Caki2 (cell line): ENCODE measurements at places on chromosomes 4 and X.

- DNase-seq = no peak
Observed at GRCh38 chrX:94662689-94663088, 988.7 kb downstream of the FAM133A start.

- DNase-seq = no peak
Observed at GRCh38 chr4:34417160-34417559, 1827.2 kb downstream of the ARAP2 start.

GRCh38 chrX:112043997-112044396 lies 38.6 kb downstream of the TRPC5 start:
- DNase-seq = no peak

- peak; percentile 82 for DNase-seq
Observed at GRCh38 chr4:26826721-26827120, 33.9 kb upstream of the STIM2 start.

GRCh38 chr4:5974321-5974720 lies 43.9 kb downstream of the C4orf50 start:
- DNase-seq = no peak

GRCh38 chrX:41335198-41335957 lies 1.4 kb downstream of the DDX3X start:
- DNase-seq = no peak

DNA sequence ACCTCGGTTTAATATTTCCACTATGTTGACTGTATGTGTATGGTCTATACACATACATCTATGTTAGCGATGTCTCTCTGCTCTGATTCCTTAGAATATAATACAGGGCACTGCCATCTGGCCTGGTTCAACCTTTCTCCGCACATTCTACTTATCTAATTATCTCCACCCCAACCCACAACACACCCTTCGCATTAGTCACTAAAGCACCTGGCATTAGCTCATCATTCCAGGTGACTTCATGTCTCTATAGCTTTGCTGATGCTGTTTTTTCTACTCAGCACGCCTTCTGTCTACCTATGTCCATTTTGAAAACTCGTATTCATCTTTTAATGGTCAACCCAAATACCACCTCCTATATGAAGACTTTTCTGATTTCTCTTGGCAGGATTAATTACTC lies 425.2 kb upstream of the RASGEF1B start:
- no peak for DNase-seq

DNA sequence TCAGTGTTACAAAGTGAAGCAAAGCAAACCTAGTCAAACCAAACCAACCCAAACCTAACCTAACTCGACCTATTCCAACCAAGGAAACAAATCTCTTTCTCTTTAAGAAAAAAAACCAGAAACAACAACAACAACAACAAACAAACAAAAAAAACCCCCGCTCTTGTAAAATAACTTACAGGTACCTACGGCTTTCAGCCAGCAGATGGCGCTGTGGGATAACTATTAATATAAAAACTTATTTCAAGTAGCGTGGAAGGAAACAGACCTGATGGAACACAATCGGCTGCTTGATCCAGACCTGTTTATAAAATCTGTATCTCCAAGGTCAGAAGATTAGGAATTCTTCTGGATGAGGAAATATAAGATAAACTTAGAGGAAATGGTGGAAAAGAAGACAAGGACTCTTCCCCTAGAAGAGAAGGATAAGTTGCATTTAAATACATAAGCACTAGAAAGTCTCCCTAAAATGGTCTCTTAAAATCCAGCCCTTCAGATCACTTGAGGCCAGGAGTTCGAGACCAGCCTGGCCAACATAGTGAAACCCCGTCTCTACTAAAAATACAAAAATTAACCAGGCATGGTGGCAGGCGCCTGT lies 34.4 kb upstream of the CDKL5 start:
- peak; percentile 37 for DNase-seq

GRCh38 chr4:152843481-152844090 lies 63.8 kb downstream of the ARFIP1 start:
- DNase-seq = no peak

- DNase-seq = no peak
Observed at GRCh38 chr4:41725254-41725653, 23.3 kb downstream of the PHOX2B start.

- no peak for DNase-seq
Observed at GRCh38 chr4:41369680-41370079, 113.0 kb downstream of the UCHL1 start.

DNA sequence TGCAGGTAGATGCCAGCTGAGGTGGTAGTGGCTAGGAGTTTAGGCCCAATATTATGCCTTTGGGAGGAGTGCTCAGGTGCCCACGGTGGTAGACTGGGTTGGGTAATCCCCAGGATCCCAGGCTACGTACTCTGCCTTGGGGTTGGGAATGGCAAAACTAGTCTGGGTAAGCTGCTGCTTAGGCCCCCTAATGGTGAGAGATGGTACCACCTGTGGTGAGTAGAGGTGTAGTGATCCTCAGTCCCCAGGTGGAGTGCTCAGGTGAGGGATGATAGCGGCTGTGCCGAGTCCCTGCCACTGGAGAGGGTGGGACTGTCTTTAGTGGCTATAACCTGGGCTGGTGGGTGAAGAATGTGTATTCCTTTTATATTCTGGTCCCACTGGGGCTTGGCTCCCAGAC lies 75.2 kb downstream of the IL1RAPL2 start:
- no peak for DNase-seq

GRCh38 chr4:184536881-184537248 lies 62.5 kb upstream of the IRF2 start:
- DNase-seq = no peak

DNA sequence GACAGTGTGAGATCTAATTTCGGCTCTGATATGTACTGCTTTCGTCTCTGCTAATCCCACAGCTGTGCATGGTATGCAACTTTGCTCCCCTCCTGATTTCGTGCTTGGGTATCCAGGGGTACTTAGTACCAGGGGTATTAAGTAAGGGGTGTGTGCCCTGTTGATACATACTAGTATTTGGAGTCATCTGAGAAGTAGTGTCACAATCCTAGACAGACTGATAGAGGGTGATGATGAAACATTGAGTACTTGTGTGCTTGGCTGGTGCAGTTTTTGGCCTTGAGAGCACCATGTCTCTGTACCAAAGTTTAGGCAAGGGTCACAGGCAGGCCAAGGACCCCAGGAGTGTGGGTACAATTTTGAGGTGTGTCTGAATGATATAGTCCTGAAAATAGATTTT lies 10.9 kb downstream of the GPAT3 start:
- DNase-seq = no peak

- DNase-seq = peak; percentile 60
Observed at GRCh38 chrX:136767104-136767941, 13.4 kb downstream of the ARHGEF6 start.

GRCh38 chr4:2829321-2829932 lies 14.2 kb upstream of the ADD1 start:
- DNase-seq = no peak

GRCh38 chrX:96449191-96449590 lies 235.5 kb upstream of the DIAPH2 start:
- no peak for DNase-seq

DNA sequence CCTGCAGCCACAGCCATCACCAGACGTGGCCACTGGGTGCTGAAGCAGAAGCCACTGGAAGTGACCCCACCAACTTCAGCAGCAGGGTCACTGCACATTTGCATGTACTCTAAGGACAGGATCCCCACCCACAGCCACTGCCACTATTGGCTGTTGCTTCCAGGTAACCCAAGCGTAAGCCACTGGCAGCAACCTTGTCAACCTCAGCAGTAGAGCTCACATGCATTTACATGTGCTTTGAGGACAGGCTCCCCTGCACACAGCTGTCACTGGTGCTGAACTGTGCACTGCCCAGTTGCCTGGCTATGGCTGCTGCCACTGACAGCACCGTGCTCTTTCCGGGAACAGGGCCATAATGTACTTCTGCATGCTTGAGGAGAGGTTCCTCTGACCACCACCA lies 332.4 kb upstream of the DMD start:
- DNase-seq = no peak

DNA sequence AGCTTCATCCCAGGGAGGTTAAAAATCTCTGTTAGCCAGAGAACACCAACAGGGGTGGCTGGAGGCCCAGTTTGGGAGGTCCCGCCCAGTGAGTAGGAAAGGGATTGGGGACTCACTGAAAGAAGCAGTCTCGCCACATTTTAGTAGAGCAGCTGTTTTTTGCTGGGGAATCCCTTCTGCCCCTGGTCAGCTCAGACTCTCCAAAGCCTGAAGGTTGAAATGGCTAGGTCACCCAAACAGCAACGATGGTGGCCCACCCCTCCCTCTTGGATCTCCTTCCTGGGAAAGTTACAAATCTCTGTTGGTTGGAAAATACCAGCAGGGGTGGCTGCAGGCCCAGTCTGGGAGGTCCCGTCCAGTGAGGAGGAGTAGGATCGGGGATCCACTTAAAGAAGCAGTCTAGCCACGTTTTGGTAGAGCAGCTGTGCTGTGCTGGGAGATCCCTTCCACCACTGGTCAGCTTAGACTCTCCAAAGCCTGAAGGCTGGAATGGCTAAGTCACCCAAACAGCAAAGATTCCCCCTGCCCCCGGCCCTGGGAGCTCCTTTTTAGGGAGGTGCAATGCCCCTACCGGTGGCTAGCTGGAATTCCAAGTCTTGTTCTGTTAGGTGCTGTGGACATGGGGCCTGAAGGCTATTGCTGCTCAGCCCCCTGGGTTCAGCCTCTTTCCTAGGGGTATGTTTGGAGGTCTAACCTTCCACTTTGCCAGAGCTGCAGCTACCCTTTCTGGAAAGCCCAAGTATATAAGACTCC lies 40.0 kb upstream of the TEX13A start:
- DNase-seq = no peak

DNA sequence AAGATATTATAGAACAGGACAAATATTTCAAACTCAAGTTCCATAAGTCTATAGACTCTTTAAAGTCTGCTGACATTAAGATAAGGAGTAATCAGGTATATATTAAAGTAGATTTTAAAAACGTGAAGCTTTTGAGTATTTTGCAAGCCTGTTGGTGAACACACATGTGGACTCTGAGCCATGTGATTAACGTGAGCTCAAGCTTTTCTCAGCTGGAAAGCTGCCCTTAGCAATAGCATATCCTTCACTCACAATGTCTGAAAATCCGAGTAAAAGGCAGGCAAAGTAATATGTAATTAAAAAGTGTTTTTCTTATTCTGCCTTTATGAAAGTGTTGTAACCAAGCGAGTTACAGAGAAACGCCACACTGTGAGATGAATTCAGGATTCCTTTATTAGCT lies 140.5 kb upstream of the AADAT start:
- DNase-seq = no peak
